ENCODE measurements at places on chromosomes 7 and 10.

DNA sequence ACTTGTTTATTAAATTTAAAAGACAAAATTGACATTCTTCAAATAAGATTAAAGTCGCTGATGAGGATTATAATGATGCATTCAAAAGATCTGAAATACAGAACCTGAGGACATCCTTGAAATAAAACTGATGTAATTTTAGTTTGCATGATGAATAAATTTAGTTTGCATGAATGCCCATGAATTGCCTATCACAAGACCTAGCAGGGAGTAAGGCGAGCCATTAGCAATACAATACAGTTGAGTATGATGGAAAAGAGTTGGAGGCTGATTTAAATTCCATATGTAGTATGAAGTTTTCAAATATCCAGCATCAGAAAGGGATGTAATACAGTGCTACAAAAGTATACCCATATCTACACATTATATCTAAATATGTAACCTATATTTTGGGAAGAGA lies 321.3 kb downstream of the CACNA2D1 start:
- DNase-seq: no peak

GRCh38 chr7:69418869-69419670 lies 179.2 kb upstream of the AUTS2 start:
- no peak for DNase-seq

- no peak for DNase-seq
These were observed 52.4 kb upstream of the RHEB start for GRCh38 chr7:151572136-151572535.

GRCh38 chr10:75464478-75465449 lies 33.3 kb downstream of the LRMDA start:
- DNase-seq: no peak

- no peak for DNase-seq
These were observed 398.1 kb downstream of the CDC14C start for GRCh38 chr7:49322476-49322875.

GRCh38 chr10:98316661-98317060 lies 48.7 kb upstream of the LOXL4 start:
- peak; percentile 62 for DNase-seq

DNA sequence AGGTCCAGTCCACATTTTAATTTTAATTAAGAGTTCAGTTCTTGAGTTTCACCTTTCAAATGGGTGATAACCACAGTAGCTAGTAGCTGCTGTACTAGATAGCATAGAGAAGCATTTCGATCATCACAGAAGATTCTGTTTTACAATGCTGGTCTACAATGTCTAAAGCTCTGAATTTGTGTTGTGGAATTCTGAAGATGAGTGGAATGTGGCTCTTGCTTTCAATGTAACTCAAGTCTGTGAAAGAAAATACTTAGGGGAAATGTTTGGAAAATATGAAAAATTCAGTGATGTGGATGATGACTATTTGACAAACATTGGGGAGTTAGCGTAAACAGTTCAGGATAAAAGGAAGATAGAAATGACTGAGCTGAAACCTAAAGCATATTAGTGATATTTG lies 139.4 kb downstream of the GNAT3 start:
- DNase-seq: peak; percentile 48

GRCh38 chr7:106080300-106080987 lies 31.7 kb downstream of the SYPL1 start:
- no peak for DNase-seq

GRCh38 chr10:61791216-61791615 lies 110.3 kb upstream of the ARID5B start:
- DNase-seq: no peak

GRCh38 chr10:18449611-18450026 lies 201.8 kb downstream of the NSUN6 start:
- DNase-seq: no peak

DNA sequence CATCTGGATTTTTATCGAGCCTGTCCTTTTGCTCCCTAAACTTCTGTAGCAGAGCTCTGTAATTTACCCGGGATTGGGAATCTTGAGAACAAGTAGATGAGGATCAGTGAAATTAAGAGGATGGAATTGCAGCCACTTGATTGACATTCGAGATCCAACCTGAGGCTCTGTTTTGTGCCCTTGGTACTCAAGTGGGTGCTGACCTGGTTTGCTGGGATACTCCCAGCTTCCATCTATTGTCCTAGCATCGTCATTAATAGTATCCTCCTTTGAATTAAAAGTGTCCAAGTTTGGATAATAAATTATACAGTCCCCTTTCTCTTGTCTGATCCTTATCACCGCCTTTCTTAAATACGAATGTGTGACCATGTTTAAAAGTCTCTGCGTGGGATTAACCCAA lies 17.1 kb downstream of the CELF2 start:
- no peak for DNase-seq

DNA sequence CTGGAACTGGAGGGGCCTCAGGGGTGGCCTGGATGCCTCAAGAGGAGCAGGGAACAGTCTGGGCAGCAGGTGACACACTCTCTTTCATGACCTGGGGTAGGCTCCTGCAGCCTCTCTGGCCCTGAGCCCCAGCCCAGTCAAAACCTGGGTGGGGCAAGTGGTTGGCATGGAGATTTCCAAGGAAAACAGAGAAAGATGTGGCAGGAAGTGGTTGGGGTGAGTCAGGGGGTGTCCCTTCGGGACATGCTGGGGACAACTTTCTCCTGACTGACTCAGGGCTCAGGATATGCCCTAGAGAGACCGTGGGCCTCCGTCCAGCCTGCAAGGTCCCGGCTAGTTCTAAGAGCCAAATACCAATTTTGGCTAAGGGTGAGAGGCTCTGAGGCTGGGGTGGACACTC lies 2.9 kb downstream of the AQP1 start:
- DNase-seq: peak; percentile 21

- DNase-seq: no peak
These were observed 21.9 kb upstream of the CDCA7L start for GRCh38 chr7:21967598-21968003.

DNA sequence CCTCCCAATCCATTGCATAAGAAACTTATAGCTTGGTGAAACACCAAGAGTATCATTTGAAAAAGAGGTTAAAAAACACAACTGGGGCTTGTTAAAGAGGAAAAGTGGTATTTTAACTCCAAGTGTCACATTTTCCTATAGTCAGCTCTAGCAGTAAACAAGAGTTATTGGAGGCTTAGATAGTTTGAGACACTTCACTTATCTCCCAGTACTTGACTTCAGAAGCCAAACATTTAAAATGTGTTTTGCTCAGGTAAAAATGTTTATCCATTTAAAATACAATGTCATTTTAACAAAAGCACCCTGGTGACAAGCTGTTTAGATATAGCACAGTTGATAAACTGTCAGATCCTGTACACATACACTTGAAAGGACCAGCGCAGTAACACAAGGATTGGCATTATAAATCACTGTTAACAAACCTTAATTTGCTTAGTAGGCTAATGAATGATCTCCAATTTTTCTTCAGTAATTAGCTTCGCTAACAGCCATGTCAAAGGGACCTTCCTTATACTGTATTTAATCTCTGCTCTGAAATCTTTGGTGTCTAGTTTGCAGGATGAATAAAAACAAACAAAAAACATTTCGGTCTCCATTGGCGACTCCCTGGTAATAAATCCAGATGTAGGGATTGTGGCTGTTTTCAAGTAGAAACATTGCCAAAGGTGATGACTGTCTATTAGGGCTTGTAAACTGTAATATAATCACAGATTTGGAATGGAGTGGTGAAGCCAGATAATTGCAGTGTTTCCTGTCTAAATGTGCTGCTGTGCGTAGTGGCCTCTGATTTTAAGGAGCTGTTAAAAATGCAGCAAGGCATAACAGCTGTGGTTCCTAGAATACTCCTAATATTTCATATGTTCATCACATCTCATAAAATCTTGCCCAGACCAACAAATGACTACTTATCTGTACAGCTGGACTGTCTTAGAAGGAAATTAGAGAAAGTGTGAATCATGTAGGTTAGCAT lies 545.1 kb downstream of the AUTS2 start:
- DNase-seq: no peak

- no peak for DNase-seq
These were observed 219.1 kb downstream of the SEC23IP start for GRCh38 chr10:120111628-120112027.

- no peak for DNase-seq
These were observed 108.3 kb upstream of the ABCB5 start for GRCh38 chr7:20507157-20507556.

GRCh38 chr7:107917763-107918651 lies 27.0 kb downstream of the DLD start:
- DNase-seq: no peak

DNA sequence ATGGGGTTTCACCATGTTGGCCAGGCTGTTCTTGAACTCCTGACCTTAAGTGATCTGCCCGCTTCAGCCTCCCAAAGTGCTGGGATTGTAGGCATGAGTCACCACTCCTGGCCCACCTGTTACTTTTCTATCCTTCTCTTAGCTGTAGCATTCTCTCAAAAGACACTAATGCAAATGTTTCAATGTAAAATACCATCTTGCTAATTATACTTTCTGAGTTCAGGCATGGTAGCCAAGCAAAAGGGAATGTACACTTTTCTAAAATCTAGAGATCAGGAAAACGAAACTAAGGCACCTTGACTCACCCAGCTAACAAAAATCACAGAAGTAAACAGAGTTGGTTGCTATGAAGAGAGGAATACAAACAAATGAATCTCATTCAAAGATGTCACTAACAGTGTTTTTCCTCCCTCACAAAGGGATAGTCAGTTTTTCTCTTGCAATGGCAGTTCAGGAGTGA lies 401.0 kb upstream of the NRP1 start:
- peak; percentile 25 for DNase-seq

DNA sequence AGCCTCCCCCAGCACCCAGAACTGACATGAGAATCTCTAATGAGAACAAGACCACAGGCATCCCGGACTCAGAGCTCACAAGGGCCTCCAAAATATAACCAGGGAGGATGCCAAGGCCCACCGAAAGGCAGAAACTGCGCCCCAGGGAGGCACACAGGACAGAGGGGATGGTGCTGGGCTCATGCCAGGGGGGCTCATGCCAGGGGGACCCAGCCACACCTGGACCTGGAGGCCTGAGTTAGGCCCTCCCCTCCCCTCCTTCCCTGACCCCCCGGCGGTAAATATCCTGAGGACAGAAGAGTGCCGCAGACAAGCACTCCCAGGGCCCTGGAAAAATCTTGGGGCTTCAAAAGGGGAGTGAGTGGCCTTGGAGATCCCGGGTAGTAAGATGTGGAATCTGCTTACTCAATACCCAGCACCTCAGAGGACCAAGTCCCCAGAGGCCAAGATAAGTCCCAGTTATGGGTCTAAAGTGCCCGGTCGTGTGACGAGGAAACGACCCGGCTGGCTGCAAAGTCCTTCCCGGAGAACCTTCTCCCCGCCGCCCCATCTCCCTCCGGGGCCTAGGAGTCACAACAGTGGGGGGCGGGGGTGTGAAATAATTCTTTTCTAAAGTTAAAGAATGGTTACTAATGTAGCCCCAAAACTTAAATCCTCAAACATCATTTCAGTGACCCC lies 11.9 kb downstream of the PDGFA start:
- DNase-seq: no peak

GRCh38 chr7:128247108-128247507 lies 6.0 kb downstream of the LEP start:
- DNase-seq: no peak

GRCh38 chr7:101792051-101792681 lies 25.3 kb upstream of the CUX1 start:
- DNase-seq: peak; percentile 61

DNA sequence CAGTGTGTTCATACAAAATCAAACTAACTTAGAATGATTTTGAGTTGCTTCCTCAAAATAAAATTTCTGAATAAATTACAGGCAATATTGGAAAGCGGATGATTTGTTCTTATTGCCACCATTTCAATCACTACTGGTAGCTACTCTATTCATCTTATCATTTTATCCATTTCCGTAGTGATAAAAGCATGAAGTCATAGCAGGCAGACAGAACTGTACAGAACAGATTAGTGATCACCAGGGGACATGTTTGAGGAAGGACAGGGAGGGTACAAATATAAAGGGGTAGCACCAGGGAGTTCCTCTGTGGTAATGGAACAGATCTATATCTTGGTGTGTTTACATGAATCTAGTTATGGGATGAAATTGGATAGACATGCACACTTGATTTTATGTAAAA lies 138.5 kb downstream of the WNT2 start:
- DNase-seq: no peak

DNA sequence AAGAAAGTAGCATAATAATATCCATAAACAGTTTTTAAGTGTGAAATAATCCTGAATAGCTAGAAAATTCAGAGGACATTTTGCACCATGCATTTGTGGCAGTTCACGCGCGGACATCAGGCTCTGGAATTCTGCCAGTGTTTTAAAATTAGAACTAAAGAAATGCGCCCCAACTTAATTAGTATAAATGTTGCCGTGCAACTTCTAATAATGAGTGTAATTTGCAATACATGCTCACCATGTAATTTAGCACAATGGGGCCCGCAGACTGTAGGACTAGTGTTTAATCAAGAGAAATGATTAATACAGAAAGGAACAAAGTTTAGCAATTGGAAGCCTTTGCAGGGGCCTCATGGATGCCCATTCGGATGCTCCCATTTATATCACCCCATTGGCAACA lies 96.6 kb downstream of the PTPRE start:
- DNase-seq: no peak

DNA sequence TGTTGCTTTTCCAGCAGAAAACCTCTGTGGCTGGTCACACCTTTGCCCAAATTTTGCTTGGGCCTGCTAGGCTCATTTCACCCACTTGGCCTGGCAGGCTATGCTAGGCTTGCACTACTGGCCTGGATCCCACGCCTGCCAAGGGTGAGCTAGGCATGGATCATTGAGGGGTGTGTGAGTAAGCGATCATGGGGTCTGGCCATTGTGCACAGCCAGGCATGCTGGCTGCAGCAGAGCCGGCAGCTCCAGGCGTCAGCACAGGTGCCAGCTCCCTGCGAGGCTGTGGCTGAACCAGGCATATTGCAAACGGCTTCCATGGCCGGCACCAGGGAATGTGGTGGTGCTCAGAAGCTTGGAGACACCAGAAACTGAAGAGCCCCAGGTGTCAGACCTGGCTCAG lies 19.2 kb downstream of the CFAP70 start:
- DNase-seq: no peak

DNA sequence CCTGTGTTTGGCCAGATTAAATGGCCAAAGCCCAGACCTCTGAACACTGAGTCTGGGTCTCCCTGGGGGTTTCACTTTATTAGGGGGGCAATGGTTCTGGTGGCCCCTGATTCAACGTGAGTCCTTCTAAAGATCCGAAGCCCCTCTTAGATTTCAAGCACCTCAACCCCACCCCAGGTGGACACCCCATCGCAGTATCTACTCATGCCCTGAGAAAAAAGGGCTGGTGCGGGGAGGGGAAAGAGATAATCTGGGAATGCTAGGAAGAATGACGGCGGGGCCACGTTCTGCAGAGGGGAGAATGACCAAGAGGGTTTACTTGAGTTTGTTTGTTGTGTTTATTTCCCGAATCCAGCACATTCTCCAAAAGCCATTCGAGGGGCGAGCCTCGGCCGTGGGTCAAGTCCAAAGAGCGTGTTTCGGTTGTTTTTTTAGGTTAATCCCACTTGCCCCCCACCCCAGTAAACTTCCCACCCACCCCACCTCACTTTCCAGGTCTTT lies 832 bp downstream of the PDLIM1 start:
- no peak for DNase-seq
